Hippocampal formation (tissue), 2 donors: ENCODE measurements at places on chromosomes 11 and 22.

DNA sequence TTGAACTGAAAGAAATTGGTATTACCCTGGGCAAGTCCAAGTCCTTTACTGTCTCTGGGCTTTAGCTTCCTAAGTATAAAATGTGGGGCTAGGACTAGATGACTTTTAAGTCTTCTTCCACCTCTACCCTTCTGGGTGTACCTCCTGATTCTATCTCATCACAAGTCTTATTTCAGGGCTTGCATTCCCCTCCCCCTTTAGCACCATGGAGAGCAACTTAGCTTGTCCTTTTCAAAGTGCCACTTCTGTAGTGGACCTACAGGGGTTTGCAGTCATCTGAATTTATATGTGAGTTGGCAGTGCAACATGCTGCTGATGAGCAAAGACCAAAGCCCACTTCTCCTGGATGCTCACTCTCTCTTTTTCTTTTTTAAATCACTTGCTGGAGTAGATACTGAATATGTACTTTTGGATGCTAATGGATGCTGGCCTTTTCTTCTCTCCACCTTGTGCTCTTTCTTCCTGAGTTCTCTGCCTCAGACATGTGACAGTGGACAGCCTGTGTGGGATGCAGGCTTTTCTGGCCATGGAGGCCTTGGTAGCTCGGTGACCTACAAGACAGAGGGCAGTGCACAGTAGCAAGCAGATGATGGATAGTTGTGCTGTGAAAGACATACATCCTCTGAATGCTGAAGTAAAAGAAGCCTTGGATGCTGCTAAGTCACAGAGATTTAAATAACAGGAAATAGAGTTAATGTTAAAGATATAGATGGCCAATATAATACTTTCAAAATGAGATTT, 185.0 kb downstream of the NELL1 start:
- no peak for DNase-seq

DNA sequence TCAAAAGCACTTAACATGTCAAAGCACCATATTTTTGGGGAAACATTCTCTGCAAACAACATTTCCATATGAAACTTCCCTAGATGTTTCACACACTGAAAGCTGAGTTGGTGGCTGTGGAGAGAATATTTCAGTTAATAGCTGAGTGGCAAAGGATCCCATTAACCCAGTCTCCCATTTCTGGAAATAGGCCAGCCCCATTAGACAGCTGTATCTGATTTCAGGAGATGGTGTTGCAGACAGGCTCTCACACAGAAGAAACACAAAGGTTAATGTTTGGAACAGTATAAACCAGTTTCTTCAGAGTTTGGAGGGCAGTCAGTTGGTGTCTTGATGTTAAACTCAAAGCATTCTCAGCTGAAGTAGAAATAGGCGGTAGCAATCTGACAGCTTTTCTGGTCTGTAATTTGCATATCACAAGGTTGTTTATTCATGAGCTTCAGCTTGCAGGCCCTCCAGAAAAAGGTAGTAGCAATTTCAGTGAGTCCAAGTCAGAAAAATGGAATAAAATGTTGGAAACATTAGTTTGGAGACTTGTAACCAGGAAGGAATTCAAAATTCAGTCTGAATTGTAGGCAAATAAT, 15.5 kb upstream of the ZBTB44 start:
- no peak for DNase-seq

- no peak for DNase-seq
Measured at GRCh38 chr11:127471662-127472061, 471.1 kb upstream of the KIRREL3 start.

DNA sequence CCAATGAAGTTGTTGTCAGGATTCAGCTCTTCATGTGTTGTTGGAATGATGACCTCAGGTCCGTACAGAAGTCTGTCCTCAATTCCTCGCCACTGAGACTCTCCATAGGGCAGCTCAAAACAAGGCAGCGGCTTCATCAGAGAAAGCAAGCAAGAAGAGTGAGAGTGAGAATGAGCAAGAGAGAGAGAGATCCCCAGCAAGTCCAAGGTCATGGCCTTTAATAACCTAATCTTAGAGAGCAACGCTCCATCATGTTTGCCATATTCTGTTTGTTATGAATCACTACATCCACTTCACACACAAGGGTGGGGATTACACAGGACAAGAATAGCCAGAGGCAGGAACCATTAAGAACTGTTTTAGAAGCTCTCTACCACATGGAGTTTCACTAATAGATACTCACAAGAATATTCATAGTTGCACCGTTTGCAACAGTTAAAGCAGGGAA, 23.3 kb upstream of the MMP7 start:
- no peak for DNase-seq

DNA sequence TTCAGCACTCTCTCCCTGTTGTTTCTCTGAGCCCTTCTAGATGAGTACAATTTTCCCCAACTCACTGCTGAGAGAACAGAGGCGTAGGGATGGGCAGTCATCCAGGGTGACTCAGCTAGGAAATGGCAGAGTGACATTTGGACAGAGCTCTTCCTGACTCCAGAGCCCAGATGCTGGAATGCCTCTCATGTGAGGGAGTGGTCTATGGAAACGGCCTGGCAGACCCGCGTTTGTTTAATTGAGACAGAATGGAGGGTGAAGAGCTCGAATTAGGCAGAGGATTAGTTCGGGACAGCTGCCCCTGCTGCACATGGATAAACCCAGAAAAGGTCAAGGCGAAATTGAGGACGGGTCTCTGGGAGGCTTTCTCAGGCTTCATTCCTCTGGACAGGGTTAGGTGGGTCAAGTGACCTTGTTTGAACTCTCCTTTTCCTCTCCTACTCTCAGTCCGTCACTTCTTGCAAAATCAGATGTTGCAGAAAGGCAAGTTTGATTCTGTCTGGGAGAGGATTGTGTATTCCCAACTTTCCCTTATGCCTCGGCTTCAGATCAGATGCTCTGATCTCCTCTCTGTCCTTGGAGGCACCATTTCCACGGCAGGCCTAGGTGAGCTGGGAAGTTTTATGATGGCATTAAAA, 7.6 kb upstream of the LMO2 start:
- DNase-seq, result peak; percentile 18
